Activated T-helper 1 cell treated with anti-CD3 and anti-CD28 coated beads, Interleukin-12 subunit alpha, Interleukin-12 subunit beta, Interleukin-2, Interleukin-4 antibody, amounts not matched to agents 30 ng/mL and 10 ng/mL and 1 ng/mL, durations not matched to agents 14 hours and 24 hours and 36 hours (primary cell): ENCODE measurements at places on chromosomes 12 and 14. TPM values are rescaled to one million over a fixed set of nuclear protein-coding genes. Genes with fewer than 3 reads are reported as not detected.

- no peak overlapping the region for H3K4me3 ChIP-seq
- peak overlapping the region; percentile 75 for H3K27ac ChIP-seq
- no peaks in the 10 kb centered on the region for H3K27me3 ChIP-seq
- DNase-seq = no peak
- H3K4me1 ChIP-seq = peaks cover 60% of the 10 kb centered on the region
These were observed 21.6 kb downstream of the RFC5 start for GRCh38 chr12:118038137-118038536.

- H3K4me1 ChIP-seq = no peaks in the 10 kb centered on the region
- no peak overlapping the region for H3K27ac ChIP-seq
These were observed 862 bp downstream of the CRIP2 start for GRCh38 chr14:105475269-105476096.

DNA sequence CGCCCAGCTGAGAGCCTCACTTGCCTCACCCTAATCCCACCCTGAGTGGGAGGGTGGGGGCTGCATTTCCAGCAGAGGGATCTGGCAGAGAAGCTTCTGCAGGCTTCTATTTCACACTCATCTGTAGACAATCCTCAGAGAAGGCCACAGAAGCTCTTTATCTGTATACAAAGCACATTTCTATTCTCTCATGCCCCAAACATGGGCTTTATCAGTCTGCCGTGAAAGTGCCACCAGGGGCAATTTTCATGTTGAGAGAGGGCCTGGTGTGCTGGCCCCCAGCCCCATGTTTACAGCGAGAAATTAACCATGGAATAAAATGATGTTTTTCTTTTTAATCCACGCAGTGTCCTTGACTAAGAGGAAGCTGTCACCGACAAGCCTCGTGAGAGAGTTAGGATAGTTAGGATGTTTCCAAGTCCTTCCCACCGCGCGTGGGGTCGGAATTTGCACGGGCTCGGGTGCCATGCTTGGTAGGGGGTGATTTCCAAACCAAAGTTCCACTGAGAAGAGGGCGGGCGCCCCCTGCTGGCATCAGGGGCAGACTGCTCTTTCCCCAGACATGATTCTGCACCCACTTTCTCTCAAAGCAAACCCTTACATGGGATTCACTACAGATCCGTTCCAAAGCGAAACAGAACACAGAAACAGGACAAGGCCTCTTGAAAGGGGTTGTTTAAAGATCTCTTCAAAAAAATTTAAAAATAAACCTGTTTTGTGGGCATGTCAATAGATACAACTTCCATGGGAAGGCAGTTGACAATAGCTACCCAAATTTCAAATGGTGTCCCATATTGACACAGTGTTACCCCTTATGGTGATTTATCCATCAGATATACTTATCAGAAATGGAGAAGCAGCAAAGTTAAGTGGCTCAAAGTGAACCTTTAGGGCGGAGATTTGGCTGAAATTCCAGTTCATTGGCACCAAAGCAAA is 19.4 kb downstream of the BDKRB1 start:
- H3K27ac ChIP-seq = no peak overlapping the region
- H3K36me3 ChIP-seq = no peaks in the 10 kb centered on the region
- H3K4me1 ChIP-seq = no peaks in the 10 kb centered on the region
- peak; percentile 24 for DNase-seq

Gene SVOP
- total RNA-seq = not detected in 2 replicates

- peaks cover 22% of the 10 kb centered on the region for H3K4me1 ChIP-seq
- H3K27me3 ChIP-seq = peaks cover 4% of the 10 kb centered on the region
- H3K36me3 ChIP-seq = peaks cover 8% of the 10 kb centered on the region
- peak overlapping the region; percentile 13 for H3K4me3 ChIP-seq
These were observed 96.7 kb downstream of the RFLNA start for GRCh38 chr12:124391340-124392261.

- no peak overlapping the region for H3K4me3 ChIP-seq
- H3K4me1 ChIP-seq = no peaks in the 10 kb centered on the region
- no peak for DNase-seq
- H3K27ac ChIP-seq = no peak overlapping the region
These were observed 170.6 kb downstream of the SLC2A13 start for GRCh38 chr12:39935275-39935674.

Gene SLC7A7
- total RNA-seq = 0.61 TPM in 1 of 2 replicates, not detected in the other

Gene KRT83
- total RNA-seq = not detected in 2 replicates

Gene HPD
- total RNA-seq = not detected in 2 replicates

GRCh38 chr12:95102916-95103671 is 29.7 kb upstream of the NR2C1 start:
- no peaks in the 10 kb centered on the region for H3K27me3 ChIP-seq
- peak; percentile 39 for DNase-seq
- H3K4me3 ChIP-seq = no peak overlapping the region
- peak overlapping the region; percentile 20 for H3K27ac ChIP-seq

GRCh38 chr14:57583396-57583795 is 89.7 kb upstream of the CCDC198 start:
- H3K36me3 ChIP-seq = no peaks in the 10 kb centered on the region
- H3K27ac ChIP-seq = no peak overlapping the region
- H3K27me3 ChIP-seq = no peaks in the 10 kb centered on the region

Gene TECPR2
- 9.5 and 10.1 TPM in 2 replicates for total RNA-seq

Gene RIMKLB
- 0.47 and 0.52 TPM in 2 replicates for total RNA-seq

GRCh38 chr14:25308244-25308643 is 258.3 kb upstream of the STXBP6 start:
- no peak for DNase-seq
- peaks cover 1% of the 10 kb centered on the region for H3K27me3 ChIP-seq
- no peak overlapping the region for H3K27ac ChIP-seq
- H3K4me1 ChIP-seq = no peaks in the 10 kb centered on the region
- H3K36me3 ChIP-seq = no peaks in the 10 kb centered on the region
- H3K4me3 ChIP-seq = no peak overlapping the region

DNA sequence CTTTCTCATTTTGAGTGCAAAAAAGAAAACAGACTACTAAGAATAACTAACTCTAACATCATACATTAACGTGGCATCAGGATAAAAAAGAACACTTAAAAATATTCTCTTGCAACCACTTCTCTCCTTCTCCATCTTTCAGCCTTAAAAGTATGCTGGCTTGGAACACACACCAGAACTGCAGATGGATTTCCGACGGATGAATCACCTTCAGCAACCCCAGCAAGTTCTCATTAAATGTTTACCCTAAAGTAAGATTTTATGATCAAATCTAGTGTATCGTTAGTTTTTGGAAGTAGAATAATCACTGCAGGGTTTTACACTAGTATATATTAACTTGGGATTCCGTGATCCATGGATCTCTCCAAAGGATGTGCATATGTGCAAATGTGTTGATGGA is 1.2 kb downstream of the NEK9 start:
- H3K27me3 ChIP-seq = no peaks in the 10 kb centered on the region
- peak overlapping the region; percentile 93 for H3K4me3 ChIP-seq
- peaks cover 29% of the 10 kb centered on the region for H3K36me3 ChIP-seq
- H3K4me1 ChIP-seq = peaks cover 47% of the 10 kb centered on the region
- DNase-seq = no peak

DNA sequence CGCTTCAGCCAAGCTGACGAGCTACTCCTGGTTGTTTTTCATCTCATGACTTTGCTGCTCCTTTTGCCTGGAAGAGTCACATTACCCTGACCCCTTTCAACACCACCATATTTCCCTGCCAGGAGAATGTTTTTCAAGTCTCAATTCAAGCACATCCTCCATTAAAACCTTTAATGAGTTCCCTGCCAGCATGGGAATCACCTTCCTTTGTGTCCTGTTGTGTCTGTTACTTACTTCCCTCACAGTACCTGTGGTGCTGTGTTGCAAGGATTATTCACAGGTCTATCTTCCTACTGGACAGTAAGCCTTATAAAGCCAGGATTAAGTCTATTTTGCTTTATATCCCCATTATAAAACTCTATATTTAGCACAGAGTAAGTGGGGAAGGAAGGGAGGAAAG is 13.6 kb upstream of the SLC35F4 start:
- H3K4me3 ChIP-seq = no peak overlapping the region
- H3K36me3 ChIP-seq = no peaks in the 10 kb centered on the region
- no peaks in the 10 kb centered on the region for H3K4me1 ChIP-seq
- DNase-seq = no peak
- peaks cover 2% of the 10 kb centered on the region for H3K27me3 ChIP-seq

Gene TAS2R14
- total RNA-seq = 2.8 and 2.9 TPM in 2 replicates

Gene SLC17A8
- total RNA-seq = not detected in 2 replicates

- no peak overlapping the region for H3K27ac ChIP-seq
- no peaks in the 10 kb centered on the region for H3K36me3 ChIP-seq
- peaks cover 10% of the 10 kb centered on the region for H3K27me3 ChIP-seq
- no peak overlapping the region for H3K4me3 ChIP-seq
These were observed 7.1 kb upstream of the NT5DC3 start for GRCh38 chr12:103848143-103848542.

DNA sequence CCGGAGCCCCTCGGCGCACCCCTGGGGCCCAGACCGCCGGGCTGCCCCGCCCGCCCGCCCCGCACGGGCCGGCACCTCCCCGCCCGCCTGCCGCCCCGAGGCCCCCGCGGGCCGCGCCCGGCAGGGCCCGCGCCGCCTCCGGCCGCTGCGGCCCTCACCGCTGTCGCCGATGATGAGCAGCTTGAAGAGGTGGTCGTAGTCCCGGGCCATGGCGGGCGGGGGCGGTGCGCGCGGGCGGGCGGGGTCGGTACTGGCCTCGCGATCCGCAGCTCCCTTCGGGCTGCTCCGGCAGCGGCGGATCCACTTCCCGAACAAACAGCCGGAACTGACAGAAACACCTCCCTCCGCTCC is at the start of gene RAB35:
Gene RAB35, minus strand, starts transcription at position 313 of the 351 bp plus-strand sequence. Its CDS starts 103 bp downstream, at position 210.
- peaks cover 34% of the 10 kb centered on the region for H3K36me3 ChIP-seq
- H3K27me3 ChIP-seq = no peaks in the 10 kb centered on the region
- peaks cover 71% of the 10 kb centered on the region for H3K4me1 ChIP-seq
- DNase-seq = no peak
- peak within 1 kb of the TSS; percentile 94 for H3K27ac ChIP-seq
- H3K4me3 ChIP-seq = peak within 1 kb of the TSS; percentile 99

Gene PROX2
- total RNA-seq = not detected in 2 replicates

GRCh38 chr14:104431351-104431928 is 148.1 kb upstream of the C14orf180 start:
- H3K36me3 ChIP-seq = no peaks in the 10 kb centered on the region
- H3K4me1 ChIP-seq = no peaks in the 10 kb centered on the region
- DNase-seq = no peak
- H3K27ac ChIP-seq = no peak overlapping the region
- H3K27me3 ChIP-seq = no peaks in the 10 kb centered on the region

DNA sequence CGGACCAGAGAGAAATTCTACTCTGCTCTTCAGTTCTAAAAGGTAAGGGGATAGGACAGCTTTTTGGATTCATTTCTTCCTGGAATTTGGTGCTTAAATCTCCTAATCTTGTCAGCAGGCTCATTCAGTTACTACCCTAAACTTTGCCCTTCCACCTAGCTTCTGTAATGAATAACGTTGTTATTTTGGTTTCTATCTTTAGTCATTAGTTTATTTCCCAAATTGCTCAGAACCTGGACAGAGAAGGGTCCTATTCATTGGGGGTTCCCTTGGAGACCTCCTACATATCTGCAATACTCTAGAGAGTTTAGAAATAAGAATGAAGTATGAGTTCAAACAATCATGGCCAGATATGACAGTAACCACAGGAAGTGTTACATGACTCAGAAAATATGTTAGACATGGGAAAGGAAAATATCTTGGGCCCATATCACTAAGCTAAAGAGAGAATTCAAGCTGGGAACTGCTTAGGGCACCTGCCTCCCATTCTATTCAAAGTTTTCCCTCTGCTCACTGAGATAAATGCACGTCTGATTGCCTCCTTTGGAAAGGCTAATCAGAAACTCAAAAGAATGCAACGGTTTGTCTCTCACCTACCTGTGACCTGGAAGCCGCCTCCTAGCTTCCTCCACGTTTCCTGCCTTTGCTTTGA is 87.9 kb downstream of the GAS2L3 start:
- H3K4me3 ChIP-seq = no peak overlapping the region
- H3K27me3 ChIP-seq = peaks cover 2% of the 10 kb centered on the region
- H3K36me3 ChIP-seq = no peaks in the 10 kb centered on the region
- no peak for DNase-seq

- no peaks in the 10 kb centered on the region for H3K36me3 ChIP-seq
- H3K4me3 ChIP-seq = no peak overlapping the region
- H3K27me3 ChIP-seq = peaks cover 4% of the 10 kb centered on the region
- no peak for DNase-seq
- no peaks in the 10 kb centered on the region for H3K4me1 ChIP-seq
These were observed 39.8 kb downstream of the MSRB3 start for GRCh38 chr12:65318186-65318685.

- H3K27ac ChIP-seq = no peak overlapping the region
- H3K27me3 ChIP-seq = no peaks in the 10 kb centered on the region
- no peak overlapping the region for H3K4me3 ChIP-seq
- no peaks in the 10 kb centered on the region for H3K4me1 ChIP-seq
- no peak for DNase-seq
These were observed 71.8 kb downstream of the PAWR start for GRCh38 chr12:79618848-79619404.

GRCh38 chr14:100619396-100620254 is 32.4 kb upstream of the BEGAIN start:
- no peak overlapping the region for H3K4me3 ChIP-seq
- peaks cover 8% of the 10 kb centered on the region for H3K4me1 ChIP-seq
- peaks cover 12% of the 10 kb centered on the region for H3K27me3 ChIP-seq
- no peak for DNase-seq
- no peaks in the 10 kb centered on the region for H3K36me3 ChIP-seq

Gene MRPS35
- 59.8 and 72.2 TPM in 2 replicates for total RNA-seq

Gene CIROP
- not detected in 2 replicates for total RNA-seq

GRCh38 chr14:23869078-23869719 is 84.4 kb upstream of the DHRS4 start:
- no peak overlapping the region for H3K27ac ChIP-seq
- no peaks in the 10 kb centered on the region for H3K4me1 ChIP-seq
- DNase-seq = no peak
- H3K4me3 ChIP-seq = no peak overlapping the region

GRCh38 chr14:71103662-71104484 is 196.6 kb downstream of the PCNX1 start:
- peaks cover 25% of the 10 kb centered on the region for H3K36me3 ChIP-seq
- H3K4me3 ChIP-seq = no peak overlapping the region
- peaks cover 3% of the 10 kb centered on the region for H3K4me1 ChIP-seq
- no peaks in the 10 kb centered on the region for H3K27me3 ChIP-seq
- DNase-seq = peak; percentile 12
- no peak overlapping the region for H3K27ac ChIP-seq

Gene PLEKHD1
- 0.07 TPM in 1 of 2 replicates, not detected in the other for total RNA-seq

Gene BRI3BP
- 35.0 and 35.2 TPM in 2 replicates for total RNA-seq

Gene SYT1
- total RNA-seq = not detected in 2 replicates

Gene HOXC6
- not detected in 2 replicates for total RNA-seq

Gene MYH6
- total RNA-seq = 0.52 and 0.59 TPM in 2 replicates

Gene CLEC4E
- total RNA-seq = not detected in 2 replicates

DNA sequence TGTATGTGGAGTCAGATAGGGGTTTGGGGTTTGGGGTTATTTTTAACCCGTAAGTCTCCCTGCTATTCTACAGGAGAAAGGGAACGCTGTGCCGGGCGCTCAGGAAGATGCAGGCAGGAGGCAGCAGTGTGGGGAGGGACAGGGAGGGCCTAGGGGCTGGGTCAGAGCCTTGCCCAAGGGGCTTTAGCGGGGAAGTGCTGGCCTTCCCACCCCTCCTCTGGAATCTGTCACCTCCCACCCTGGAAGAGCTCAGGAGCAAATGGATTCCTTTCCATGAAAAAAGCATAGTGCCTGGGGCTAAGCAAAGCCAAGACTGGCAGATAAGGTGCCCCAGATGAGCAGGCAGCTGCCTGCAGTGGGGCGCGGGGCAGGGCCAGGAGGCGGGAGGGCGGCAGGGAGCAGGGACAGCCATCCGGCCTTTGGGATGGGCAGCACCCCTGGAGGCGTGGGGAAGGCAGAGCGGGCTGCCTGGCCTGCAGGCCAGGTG is 7.3 kb upstream of the INF2 start:
- DNase-seq = no peak
- no peaks in the 10 kb centered on the region for H3K36me3 ChIP-seq
- no peak overlapping the region for H3K27ac ChIP-seq
- no peak overlapping the region for H3K4me3 ChIP-seq
- H3K4me1 ChIP-seq = peaks cover 22% of the 10 kb centered on the region
